ENCODE measurements at places on chromosomes 1 and 21. TPM values are rescaled to one million over a fixed set of nuclear protein-coding genes. Genes with fewer than 3 reads are reported as not detected.

Gene AIRE
- total RNA-seq, result under 0.01 TPM

Gene IGSF8
- 14.9 TPM for total RNA-seq

Gene FCGR3A
- total RNA-seq, result not detected

Gene COL6A2
- 1.1 TPM for total RNA-seq

Gene TMPRSS3
- not detected for total RNA-seq

Gene CYP2J2
- total RNA-seq, result 0.09 TPM

Gene COL18A1
- total RNA-seq, result 218 TPM

Gene KLHDC7A
- not detected for total RNA-seq

Gene SELP
- 0.47 TPM for total RNA-seq

Gene TDRD10
- 2.5 TPM for total RNA-seq

Gene SH3D21
- 3.9 TPM for total RNA-seq

Gene APOBEC4
- not detected for total RNA-seq

Gene IFNAR1
- 20.5 TPM for total RNA-seq

All from endothelial cell of coronary artery (primary cell).